Esophagus muscularis mucosa (tissue), 4 donors: ENCODE measurements at places on chromosomes 7 and 10.

DNA sequence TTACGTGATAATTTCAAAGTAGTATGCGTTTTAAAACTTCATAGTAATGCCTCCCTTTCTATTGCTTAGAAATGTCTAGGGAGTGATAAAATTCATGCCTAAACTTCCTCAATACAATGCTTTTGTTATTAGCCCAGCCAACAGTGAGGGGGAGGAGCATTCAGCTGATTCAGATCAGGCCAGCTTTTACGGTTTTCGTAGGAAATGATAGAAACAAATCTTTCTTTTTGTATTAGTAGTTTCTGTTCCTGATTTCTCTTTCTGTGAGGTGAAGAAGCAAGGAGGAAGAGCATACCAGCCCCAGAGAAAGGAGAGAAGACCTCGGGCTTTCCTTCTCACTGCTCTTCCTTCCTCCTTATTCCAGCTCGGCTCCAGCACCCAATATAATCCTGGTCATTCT lies 35.2 kb upstream of the ITPRID1 start:
- DNase-seq, result no peak

- peak; percentile 53 for DNase-seq
Observed at GRCh38 chr7:25613912-25614311, 385.6 kb upstream of the NPVF start.

DNA sequence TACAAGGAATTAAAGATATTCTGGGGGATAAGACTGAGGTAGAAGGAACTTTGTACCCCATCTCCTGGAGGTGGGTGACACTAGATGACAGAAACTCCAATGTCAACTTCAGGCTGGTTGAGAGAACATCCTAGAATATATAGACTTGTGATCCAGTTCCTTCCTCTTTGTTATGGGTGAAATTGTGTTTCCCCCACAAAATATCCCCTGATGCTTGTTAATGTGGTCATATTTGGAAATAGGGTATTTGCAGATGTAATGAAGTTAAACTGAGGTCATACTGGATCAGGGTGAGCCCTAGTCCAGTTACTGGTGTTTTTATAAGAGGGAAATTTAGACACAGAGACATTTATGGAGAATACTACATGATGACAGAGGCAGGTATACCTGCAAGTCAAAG lies 114.0 kb upstream of the NAMPT start:
- no peak for DNase-seq

- peak; percentile 75 for DNase-seq
Observed at GRCh38 chr10:46092524-46093081, 46.5 kb upstream of the MSMB start.

- DNase-seq, result no peak
Observed at GRCh38 chr7:29116361-29117200, 29.8 kb downstream of the CPVL start.

DNA sequence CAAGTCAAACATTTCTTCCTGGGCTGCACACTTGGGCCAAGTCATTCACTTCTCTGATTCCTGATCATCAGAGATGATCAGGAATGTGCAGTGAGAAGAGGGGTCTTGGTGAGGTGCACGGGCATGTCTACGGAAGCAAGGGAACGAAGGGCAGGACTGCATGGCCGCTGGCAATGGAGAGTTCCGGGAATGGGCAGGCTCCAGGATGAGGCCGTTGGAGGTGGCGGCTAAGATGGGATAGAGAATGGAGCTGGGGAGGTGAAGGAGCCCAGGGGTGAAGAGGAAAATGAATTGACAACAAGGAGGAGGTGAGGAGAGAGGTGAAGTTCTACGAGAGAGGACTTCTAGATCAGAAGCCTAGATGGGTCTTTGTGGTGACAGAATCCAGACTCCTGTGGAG lies 260.0 kb downstream of the GRID1 start:
- DNase-seq, result no peak

DNA sequence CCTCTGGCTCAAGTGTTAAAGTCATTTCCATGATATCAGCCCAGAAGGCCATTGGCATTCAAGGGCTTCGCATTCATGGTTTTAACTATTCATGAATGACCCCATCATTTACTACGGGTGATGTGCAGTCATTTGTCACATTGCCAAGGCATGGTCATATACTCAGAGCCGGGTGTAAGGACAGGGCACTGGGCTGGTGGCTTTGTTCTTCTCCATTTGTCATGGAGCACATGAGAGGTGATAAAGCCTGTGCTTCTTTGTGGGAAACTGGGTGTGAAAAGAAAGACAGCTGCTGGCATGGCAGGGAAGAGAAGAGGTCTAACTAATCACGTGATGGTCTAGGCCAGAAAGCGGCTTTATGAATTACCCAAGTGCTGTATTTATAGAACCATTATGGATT lies 132.2 kb upstream of the PLXNA4 start:
- no peak for DNase-seq

GRCh38 chr7:155456738-155457543 lies 988 bp upstream of the EN2 start:
- DNase-seq, result no peak

GRCh38 chr10:89458784-89459183 lies 44.4 kb downstream of the IFIT5 start:
- DNase-seq, result no peak

DNA sequence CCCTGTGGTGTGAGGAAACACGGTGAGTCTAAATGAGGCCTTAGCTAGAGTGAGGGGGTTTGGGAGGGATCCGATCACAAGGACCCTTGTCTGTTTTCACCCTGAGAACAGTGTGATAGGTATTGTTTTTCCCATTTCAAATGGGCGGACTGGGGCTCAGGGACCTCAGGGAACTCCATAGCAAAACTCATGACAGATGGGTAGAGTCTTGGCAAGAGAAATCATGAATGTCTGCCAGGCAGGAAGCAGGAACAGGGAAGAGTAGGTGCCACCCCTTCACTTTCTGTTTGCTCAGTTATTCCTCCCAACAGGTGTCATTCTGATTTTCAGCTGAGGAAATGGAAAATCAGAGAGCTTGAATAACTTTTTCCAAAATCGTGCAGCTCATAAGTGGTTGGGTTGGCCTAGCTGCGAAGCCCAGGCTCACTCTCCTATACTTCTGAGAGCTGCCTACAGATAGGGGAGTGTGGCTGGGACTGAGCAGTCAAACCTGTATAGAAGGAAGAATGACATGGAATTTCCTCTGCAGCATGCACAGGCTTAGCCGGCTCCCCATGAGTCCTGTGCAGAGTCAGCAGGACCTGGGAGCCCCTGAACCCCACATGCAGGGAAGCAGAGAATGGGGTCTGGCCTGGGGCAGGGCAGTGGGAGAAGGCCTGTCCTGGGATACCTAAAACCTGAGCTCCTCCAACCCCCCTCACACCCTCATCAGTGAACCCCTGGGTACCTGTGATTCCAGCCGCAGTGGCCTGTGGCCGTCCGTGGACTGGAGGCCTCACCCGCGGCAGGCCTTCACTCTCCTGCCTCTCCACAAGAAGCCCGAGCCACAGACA lies 17.6 kb upstream of the C10orf105 start:
- DNase-seq, result no peak

- DNase-seq, result no peak
Observed at GRCh38 chr10:77419979-77420378, 217.6 kb downstream of the KCNMA1 start.

DNA sequence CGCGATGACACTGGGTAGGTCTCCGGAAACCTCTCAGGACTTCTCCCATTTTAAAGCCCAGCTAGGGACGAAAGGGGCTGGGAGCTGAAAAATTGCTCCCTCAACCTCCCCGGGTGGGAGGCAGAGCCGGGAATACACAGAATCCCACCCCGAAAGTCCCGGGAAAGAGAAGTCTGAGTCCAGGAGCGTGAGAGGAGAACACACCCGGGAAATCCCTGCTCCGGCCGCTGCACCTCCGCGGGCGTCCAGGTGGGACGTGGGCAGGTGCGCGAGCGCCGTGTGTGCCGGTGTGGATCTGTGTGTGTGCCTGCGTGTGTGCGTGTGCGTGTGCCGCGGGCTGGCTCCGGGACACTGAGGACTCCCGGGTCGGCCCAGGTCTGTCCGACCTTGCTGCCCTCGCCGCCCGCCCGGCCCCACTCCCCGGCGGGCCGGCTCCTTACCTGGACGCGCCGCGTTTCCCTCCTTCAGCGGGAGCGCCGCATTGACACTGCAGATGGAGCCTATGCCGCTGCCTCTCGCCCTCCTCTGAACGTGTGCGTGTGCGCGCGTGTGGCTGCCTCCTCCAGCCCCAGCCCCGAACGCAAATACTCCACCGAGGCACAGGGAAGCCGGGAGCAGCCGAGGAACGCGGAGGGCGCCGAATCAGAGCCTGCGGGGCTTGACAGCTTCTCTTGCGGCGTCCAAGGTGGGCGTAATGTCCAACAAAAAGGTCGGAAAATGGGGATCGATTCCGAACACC lies at the start of gene PLXNA4:
PLXNA4 (minus strand) TSS at position 489 of the 739 bp plus-strand sequence. CDS start 67,777 bp downstream, outside the sequence.
- no peak for DNase-seq

DNA sequence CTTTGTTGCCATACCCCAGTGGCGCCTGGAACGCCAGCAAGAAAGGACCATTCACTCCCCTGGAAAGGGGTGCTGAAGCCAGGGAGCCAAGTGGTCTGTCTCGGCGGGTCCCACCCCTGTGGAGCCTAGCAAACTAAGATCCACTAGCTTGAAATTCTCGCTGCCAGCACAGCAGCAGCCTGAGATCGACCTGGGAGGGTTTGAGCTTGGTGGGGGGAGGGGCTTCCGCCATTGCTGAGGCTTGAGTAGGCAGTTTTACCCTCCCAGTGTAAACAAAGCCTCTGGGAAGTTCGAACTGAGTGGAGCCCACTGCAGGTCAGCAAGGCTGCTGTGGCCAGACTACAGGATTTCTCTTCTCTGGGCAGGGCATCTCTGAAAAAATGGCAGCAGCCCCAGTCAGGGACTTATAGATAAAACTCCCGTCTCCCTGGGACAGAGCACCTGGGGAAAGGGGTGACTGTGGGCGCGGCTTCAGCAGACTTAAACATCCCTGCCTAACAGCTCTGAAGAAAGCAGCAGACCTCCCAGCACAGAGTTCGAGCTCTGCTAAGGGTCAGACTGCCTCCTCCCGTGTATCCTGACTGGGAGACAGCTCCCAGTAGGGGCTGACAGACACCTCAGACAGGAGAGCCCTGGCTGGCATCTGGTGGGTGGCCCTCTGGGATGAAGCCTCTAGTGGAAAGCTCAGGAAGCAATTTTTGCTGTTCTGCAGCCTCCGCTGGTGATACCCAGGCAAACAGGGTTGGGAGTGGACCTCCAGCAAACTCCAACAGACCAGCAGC lies 281.1 kb upstream of the SP4 start:
- DNase-seq, result no peak
